Activated CD8-positive, alpha-beta memory T cell treated with anti-CD3 and anti-CD28 coated beads for 1 hour (primary cell): ENCODE measurements at places on chromosomes 2 and 18.

DNA sequence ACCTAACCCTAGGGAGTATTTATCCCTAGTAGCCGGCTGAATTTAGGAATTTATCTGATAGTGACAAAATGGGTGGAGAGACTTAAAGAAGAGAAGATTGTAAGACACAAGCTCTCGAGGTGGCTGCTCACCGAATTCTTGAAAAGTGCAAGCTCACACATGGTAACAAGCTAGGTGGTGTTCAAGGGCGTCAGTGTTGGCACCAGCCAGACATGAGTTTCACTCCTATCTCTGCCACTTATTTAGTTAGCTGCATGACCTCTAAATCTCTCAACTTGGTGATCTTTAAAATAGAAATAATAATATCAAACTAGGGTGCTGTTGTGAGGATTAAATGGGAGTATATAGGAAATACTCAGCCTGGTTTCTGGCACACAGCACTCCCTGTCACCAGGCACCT is 102.6 kb upstream of the APCDD1 start:
- no peak for DNase-seq

- no peak for DNase-seq
Measured at GRCh38 chr2:230932556-230933511, 7.8 kb upstream of the GPR55 start.

DNA sequence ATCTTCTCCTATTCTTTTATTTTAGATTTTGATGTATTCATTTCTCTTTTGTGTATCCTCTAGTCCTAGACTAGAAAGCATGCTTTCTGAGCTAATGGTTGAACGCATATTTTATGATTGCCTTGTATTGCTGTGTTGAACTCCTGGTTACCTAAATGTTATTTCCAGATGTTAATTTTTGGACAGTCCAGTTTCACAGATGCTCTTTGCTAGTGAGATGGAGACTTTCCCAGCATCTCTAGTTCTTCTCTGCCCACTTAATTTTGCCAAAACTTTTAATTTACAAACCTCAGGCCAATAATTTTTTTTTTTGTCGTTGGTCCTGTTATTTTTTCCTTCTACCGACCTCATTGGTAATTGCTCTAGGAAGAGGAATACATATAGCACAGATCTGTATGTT is 153.2 kb downstream of the HAUS1 start:
- DNase-seq, result no peak

- no peak for DNase-seq
Measured at GRCh38 chr2:128228894-128229293, 89.8 kb downstream of the HS6ST1 start.

GRCh38 chr2:239953418-239954061 is 71.6 kb downstream of the NDUFA10 start:
- DNase-seq, result no peak

GRCh38 chr2:147006736-147007141 is 838.1 kb upstream of the ACVR2A start:
- DNase-seq, result no peak

- DNase-seq, result no peak
Measured at GRCh38 chr2:171341394-171342066, 92.3 kb downstream of the METTL8 start.

DNA sequence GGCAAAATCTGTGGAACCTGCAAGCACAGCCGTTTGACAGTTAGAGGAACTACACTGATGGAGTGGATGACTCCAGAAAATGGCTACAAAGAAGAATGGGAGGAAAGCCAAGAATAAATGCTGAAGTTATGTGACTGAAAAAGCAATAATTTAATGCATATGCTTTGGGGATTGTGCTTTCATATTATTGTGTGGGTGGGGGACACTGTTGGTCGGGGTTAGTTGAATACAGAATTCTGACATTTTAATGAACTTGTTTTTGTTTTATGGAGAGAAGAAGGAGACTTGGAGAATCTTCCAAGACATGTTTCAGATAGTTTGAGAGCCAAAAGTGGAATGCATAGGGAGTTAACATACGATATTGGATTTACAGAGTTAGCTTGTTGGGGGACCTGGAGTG is 68.5 kb downstream of the NRP2 start:
- DNase-seq, result no peak

GRCh38 chr2:179106676-179107428 is 56.9 kb upstream of the CCDC141 start:
- no peak for DNase-seq

DNA sequence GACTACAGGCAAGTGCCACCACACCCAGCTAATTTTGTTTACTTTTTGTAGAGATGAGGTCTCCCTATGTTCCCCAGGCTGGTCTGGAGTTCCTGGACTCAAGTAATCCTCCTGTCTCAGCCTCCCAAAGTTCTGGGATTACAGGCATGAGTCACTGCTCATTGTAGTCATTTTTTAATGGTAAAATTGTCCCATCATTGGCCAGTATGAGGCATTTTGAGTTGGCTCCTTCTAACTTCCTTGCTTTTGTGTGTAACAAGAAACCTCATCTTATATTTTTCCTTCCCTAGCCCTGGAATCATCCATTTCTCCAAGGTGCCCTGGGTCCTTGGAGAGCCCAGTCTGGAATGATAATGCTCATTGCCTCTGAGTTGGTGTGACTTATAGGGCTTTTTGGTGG is 148.5 kb downstream of the INHBB start:
- DNase-seq, result no peak

- DNase-seq, result no peak
Measured at GRCh38 chr2:110860630-110861029, 128.3 kb downstream of the ACOXL start.

DNA sequence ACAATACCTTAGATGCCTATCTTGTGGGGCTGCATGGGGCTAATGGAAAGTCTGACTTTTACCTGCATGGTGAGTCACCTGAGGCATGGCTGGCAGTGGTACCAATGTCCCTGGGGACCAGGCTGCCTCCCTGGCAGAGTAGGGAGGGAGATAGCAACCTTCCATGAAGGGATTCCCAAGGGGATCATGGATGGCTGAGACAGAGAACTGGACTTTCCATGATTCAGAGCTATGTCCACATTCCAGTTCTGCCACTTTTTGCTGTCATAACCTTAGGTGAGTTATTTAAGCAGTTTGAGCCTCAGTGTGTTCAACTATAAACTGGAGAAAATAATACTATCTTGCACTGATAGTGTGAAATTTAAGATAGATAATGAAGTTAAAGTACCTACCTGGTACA is 178.6 kb downstream of the SETBP1 start:
- DNase-seq, result no peak

DNA sequence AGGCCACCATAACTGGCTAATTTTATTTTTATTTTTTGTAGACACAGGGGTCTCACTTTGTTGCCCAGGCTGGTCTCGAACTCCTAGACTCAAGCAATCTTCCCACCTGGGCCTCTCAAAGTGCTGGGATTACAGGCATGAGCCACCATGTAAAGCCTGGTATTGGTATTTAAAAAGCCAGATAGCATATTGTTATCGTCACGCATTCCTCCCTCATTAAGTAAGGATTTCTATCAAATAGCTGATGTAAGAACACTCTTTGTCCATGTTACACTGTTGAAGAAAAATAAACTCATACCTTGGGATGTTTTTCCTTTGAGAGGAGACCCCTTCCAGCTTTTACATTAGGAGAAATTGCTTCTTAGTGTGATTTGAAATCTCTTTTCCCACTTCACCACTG is 39.2 kb upstream of the DARS1 start:
- DNase-seq, result no peak

DNA sequence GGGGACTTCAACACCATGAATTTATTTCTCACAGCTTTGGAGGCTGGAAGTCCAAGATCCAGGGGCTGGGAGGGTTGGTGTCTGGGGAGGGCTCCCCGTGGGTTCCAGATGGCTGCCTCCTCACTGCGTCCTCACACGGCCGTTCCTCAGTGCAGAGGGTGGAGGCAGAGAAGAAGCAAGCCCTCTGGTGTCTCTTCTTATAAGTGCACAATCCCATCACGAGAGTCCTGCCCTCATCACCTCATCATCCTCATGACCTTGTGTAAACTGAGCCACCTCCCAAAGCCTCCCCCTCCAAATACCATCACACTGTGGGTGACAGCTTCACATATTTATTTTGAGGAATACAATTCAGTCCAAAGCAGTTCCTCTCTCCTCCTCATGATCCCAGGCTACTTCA is 26.3 kb downstream of the TMEM163 start:
- DNase-seq, result no peak

GRCh38 chr2:177520324-177520723 is 127.8 kb downstream of the AGPS start:
- no peak for DNase-seq

- no peak for DNase-seq
Measured at GRCh38 chr2:20052229-20052851, 912 bp upstream of the LAPTM4A start.

DNA sequence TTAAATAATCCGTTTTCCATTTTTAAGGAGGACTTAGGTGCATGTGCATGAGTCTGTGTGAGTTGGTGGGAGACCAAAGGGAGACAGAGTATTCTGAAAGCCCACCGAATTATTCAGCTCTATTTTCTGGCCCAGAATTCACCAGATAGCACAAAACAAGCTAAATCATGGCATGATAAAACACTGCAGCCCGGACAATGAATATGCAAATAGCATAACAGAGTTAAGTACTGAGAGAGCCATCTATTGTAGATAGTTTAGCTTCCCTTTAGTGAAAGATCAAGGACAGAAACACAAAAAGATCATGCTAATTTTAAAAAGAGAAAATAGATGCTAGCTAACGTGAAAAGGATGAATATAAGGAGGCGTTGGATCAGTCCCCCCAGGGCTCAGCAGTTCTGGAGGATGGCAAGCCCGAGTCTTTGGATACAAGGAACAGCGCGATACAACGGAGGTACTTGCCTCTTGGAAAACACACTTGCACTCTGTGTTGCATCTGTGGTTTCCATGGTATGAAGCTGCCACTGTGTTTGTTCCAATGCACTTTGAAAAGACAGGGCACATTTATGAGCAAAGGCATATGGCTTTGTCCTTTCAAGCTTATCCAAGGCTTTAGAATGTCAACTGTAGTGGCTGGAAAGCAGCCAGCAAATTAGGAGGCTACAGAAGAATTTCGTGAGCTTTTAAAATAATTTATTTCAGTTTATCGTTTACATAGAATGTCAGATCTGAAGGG is 119.9 kb downstream of the LYPD1 start:
- no peak for DNase-seq
